ENCODE measurements at places on chromosomes 12 and 14.

DNA sequence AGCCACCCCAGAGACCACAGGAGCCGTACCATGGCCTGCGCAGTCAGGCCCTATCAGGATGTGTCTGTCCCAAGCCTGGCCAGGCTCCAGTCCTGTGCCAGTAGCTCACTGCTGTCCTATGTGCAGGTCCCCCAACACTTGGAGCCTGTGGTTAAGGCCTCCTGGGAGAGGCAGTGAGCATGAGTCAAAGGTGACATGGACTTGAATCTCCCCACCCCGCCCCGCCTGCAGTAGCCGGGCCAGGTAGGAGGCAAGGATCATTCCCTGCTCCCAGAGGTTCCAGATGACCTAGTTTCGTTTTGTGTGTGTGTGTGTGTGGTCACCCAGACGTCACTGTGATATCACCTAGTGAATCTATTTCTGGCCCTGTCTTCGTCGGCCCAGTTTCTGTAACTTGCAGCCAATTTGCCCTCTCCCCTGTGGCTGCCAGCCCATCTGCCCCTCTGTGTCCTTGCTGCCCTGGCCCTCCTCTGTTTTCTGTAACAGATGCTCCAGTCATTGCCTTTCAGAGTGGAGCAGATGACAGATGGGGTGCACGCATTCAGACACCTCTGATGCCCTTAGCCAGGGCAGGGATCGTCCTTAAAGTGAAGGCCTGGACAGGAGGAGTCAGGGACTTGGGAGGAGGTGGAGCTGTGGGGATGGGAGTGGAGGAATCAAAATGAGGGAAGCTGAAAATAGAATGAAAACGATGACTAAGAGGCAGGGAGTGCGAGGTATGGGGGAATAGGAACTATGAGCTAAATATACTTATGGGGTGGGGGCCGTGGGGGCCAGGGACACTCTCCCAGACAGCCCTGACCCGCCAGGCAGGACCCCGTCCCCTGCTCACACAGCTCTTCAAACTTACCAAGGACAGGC lies 37.4 kb downstream of the SLC6A12 start:
- peak; percentile 84 for DNase-seq

DNA sequence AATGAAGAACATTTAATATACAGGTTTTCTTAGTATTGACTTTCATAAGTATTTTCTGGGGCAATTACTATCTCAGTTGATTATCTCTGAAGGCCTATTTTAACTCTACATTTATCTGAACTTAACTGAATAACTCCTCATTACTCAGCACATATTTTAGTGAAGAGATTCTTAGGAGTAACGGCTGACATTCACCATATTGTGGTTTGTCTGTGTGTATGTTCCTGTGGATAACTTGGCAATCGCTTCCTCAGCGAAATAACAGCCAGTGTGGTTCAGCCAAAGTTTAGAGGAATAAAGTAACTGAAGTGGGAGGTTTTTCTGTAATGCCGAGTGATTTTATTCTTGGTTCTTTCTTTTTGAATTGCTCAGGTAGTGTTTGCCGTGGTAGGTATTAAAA lies 168.0 kb downstream of the RAD51B start:
- peak; percentile 89 for DNase-seq

- peak; percentile 26 for DNase-seq
Measured at GRCh38 chr12:60174476-60174875, 578.6 kb downstream of the SLC16A7 start.

GRCh38 chr12:65139389-65139788 lies 18.3 kb upstream of the WIF1 start:
- DNase-seq: no peak

- DNase-seq: no peak
Measured at GRCh38 chr12:50061946-50062686, 4.7 kb downstream of the ASIC1 start.

GRCh38 chr14:31877255-31877798 lies 199.8 kb upstream of the ARHGAP5 start:
- peak; percentile 33 for DNase-seq

DNA sequence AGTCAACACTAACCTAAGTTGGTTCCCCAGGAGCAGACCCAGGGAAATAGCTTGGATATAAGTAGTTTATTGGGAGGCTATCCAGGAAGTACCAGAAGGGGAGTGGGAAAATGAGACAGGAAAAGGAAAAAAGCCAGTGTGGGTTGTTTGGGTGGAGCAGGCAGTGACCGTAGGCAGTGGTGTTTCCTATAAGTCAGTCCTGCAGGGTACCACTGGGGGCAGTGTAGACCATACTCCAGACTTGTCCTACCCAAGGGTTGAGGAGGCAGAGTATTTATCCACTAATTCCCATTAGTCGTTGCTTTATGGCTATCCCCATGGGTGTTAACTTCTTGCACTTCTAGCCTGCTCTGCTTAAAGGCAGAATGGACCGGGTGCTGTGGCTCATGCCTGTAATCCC lies 6.4 kb upstream of the CCDC60 start:
- no peak for DNase-seq

DNA sequence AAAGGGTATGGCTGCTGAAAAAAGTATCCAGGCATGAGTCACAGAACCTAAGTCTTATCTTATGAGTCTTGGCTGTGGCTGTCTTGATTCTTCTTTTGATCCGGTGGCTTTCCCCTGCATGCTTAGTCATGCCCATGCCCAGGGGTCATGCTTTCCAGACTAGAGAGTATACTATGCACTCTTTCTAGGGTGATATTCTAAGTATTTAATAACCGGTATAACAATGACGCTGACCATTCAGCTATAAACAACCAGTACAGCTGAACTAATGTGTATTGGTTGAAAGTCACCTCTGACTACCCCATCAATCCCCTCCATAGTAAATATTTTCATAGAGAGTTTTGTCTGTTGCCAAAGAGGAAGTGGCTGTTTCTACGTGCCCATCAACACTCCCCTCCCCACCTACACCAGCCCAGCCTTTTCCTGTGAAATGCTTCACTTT lies 34.7 kb upstream of the NRXN3 start:
- DNase-seq: no peak
